PC-9 (cell line): ENCODE measurements at places on chromosomes 3 and 15.

DNA sequence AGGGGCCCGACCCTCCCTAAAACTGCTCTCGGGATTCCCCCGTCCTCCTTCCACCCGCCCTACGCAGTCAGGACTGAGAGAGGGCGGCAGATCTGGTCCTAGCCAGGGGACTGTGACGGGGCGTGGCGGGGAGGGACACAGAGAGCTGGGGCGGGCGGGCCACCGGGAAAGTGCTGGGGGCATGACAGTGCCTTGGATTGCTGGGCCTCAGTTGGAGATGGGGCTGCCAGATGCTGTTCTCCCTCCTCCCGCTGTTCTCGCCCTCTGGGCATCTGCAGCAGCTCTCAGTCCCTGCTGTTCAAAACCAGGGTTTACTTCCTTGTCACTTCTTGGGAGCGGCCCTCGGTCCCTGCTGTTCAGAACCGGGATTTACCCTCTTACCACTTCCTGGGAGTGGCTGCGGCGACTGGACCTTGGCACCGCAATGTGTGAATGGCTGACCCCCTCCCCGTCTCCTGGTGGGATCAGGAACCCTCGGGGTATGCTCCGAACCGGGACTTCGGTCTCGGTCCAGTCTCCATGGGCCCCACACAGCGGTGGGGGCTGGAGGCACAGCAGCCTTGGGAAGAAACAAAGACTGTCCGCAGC is 1.8 kb upstream of the RPP25 start:
- no peaks in the 10 kb centered on the region for H3K36me3 ChIP-seq
- H3K27me3 ChIP-seq, result no peaks in the 10 kb centered on the region
- peaks cover 20% of the 10 kb centered on the region for H3K4me1 ChIP-seq
- DNase-seq, result no peak
- H3K4me3 ChIP-seq, result no peak overlapping the region; the same call in 1 of the 2 replicates

GRCh38 chr3:119318876-119319275 is 24.7 kb downstream of the ARHGAP31 start:
- H3K4me3 ChIP-seq, result no peak overlapping the region
- peaks cover 15% of the 10 kb centered on the region for H3K4me1 ChIP-seq
- no peaks in the 10 kb centered on the region for H3K36me3 ChIP-seq
- no peak overlapping the region for H3K27ac ChIP-seq
- no peaks in the 10 kb centered on the region for H3K27me3 ChIP-seq

- H3K4me1 ChIP-seq, result no peaks in the 10 kb centered on the region
- H3K27ac ChIP-seq, result no peak overlapping the region
Observed at GRCh38 chr15:81216422-81216821, 19.7 kb downstream of the IL16 start.

- no peaks in the 10 kb centered on the region for H3K36me3 ChIP-seq
- no peaks in the 10 kb centered on the region for H3K27me3 ChIP-seq
- H3K27ac ChIP-seq, result no peak overlapping the region
- no peak overlapping the region for H3K4me3 ChIP-seq
- DNase-seq, result no peak
Observed at GRCh38 chr3:126498461-126498860, 19.1 kb downstream of the UROC1 start.

- no peaks in the 10 kb centered on the region for H3K4me1 ChIP-seq
- DNase-seq, result no peak
- no peak overlapping the region for H3K27ac ChIP-seq
- H3K36me3 ChIP-seq, result no peaks in the 10 kb centered on the region
- H3K4me3 ChIP-seq, result no peak overlapping the region
Observed at GRCh38 chr15:37016231-37016630, 84.1 kb downstream of the MEIS2 start.

DNA sequence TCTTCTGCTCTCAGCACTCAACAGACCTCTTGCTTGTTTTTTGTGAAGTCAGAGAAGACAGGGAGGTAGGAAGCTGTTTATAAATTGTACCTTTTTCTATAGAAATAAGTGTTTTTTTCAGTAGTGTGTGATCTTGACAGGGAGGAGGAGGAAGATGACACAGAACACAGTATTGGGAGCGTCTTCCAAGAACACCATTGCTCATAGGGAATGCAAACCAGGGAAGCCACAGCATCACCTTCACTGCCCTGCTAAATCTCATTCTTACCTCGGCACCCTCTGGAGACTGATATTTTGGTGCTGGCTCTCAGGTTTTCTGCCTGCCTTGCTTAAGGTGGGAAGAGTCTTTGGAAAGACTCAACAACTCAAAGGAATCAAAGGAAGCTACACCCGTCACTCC is 169.4 kb downstream of the LRTM1 start:
- peaks cover 19% of the 10 kb centered on the region; the same call in 1 of the 2 replicates for H3K27me3 ChIP-seq
- H3K36me3 ChIP-seq, result no peaks in the 10 kb centered on the region
- no peak for DNase-seq
- H3K27ac ChIP-seq, result no peak overlapping the region
- H3K4me1 ChIP-seq, result no peaks in the 10 kb centered on the region

- no peak overlapping the region for H3K4me3 ChIP-seq
- H3K27ac ChIP-seq, result peak overlapping the region; percentile 94; the same call in 1 of the 2 replicates
- DNase-seq, result no peak
- no peaks in the 10 kb centered on the region for H3K36me3 ChIP-seq
Observed at GRCh38 chr3:183309276-183309675, 56.2 kb downstream of the B3GNT5 start.
